ENCODE measurements at places on chromosomes 2 and 18.

GRCh38 chr18:59063912-59064311, 75.8 kb upstream of the SEC11C start:
- DNase-seq: no peak

- no peak for DNase-seq
These were observed 147.7 kb downstream of the TSN start for GRCh38 chr2:121903037-121903689.

GRCh38 chr18:59655676-59656075, 41.5 kb downstream of the CCBE1 start:
- no peak for DNase-seq

- DNase-seq: no peak
These were observed 246.7 kb upstream of the EPAS1 start for GRCh38 chr2:46050489-46050888.

DNA sequence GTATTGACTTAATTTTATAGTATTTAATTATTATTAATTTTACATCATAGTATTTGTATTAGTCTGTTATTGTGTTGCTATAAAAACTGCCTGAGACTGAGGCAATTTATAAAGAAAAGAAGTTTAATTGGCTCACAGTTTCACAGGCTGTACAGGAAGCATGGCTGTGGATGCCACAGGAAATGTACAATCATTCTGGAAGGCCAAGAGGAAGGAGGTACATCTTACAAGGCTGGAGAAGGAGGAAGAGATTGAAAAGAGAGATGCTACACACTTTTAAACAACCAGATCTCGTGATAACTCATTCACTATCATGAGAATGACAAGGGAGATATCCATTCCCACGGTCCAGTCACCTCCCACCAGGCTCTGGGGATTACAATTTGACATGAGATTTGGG, 2019.4 kb upstream of the PIK3C3 start:
- DNase-seq: no peak

DNA sequence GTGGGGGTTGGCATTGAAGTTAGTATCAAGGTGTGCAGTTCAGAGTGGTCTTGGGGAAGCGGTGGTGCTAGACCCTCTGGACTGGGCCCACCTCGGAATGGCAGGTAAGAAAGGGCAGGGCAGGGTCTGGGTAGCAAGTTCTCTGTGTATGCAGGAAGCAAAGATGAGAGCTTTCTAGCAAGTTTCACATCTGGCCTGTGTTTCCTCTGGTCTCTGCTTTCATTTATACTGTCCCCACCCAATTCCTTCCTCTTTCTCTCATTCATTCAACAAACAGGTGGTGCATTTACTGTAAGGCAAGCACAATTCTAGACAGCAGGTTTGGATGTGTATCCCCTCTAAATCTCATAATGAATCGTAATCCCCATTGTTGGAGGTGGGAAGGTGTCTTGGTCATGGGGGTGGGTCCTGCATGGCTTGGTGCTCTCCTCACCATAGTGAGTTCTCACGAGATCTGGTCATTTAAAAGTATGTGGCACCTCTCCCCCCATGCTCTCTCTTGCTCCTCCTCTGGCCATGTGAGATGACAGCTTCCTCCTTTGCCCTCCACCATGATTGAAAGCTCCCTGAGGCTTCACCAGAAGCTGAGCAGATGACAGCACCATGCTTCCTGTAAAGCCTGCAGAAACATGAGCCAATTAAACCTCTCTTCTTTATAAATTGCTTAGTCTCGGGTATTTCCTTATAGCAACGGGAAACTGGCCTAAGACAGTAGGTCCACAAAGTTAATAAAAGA, 51.8 kb downstream of the PKDCC start:
- DNase-seq: no peak

- DNase-seq: no peak
These were observed 625.0 kb downstream of the TMEM182 start for GRCh38 chr2:103386872-103387271.

GRCh38 chr2:73263540-73264331, 20.5 kb downstream of the FBXO41 start:
- no peak for DNase-seq

DNA sequence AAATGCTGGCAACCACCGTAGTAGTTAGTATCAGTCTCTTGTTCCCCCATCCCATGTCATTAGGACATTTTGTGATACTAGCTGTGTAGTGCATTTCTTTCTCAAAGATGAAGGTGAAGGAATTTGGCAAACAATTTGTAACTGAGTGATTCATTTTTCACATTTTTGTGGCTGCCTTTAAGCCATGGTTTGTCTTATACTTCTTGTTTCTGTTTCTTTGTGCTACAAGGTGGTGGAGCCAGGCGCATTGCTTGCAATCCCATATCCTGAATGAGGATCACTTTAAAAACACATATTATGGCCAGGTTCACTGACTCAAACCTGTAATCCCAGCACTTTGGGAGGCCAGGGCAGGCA, 40.6 kb downstream of the GPD2 start:
- no peak for DNase-seq

DNA sequence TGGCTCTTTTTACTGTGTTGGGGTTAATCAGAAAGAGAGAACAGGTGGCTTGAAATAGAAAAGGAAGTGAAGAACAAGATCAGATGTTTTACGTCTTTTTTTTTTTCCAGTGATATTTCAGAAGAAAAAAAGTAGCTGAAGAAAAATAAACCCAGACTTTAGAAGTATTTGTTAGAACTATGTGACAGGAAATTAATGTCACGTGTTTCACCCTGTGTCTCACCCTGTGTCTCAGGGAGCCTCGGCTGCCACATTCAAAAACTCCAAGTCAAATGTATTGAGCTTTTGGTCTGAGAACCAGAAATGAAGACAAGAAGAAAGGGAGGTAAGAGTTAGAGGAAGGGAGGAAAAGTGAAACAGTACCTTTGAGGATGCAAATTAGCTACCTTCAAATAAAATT, 38.0 kb downstream of the AKAIN1 start:
- no peak for DNase-seq

DNA sequence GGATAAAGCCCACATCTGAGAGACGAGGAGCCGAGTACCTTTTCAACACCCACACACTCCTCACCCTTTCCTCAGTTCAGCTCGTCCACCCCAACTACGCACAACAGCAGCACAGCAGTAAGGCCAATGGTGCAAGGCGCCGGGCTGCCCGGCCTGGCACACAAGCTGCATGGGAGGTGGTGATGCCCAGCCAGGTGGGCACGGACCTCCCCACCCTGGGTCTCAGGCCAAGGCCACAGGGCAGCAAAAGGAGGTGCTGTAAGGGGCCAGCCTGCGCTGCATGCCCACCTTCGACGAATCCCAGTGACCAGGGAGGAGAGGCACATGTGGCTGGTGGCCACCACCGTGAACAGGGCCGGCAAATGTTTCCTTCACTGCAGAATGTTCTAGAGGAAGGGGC, 36.5 kb upstream of the MLPH start:
- no peak for DNase-seq

- DNase-seq: no peak
These were observed 1.4 kb downstream of the ARL4C start for GRCh38 chr2:234495251-234496054.

GRCh38 chr2:134558208-134558830, 160.5 kb downstream of the TMEM163 start:
- DNase-seq: no peak

- DNase-seq: no peak
These were observed 61.6 kb upstream of the CYRIA start for GRCh38 chr2:16727256-16727655.

- no peak for DNase-seq
These were observed 171.7 kb upstream of the SOX11 start for GRCh38 chr2:5520463-5520972.

GRCh38 chr2:109516445-109517117, 97.2 kb downstream of the SEPTIN10 start:
- no peak for DNase-seq

- no peak for DNase-seq
These were observed 145.0 kb downstream of the PID1 start for GRCh38 chr2:229126066-229126465.

DNA sequence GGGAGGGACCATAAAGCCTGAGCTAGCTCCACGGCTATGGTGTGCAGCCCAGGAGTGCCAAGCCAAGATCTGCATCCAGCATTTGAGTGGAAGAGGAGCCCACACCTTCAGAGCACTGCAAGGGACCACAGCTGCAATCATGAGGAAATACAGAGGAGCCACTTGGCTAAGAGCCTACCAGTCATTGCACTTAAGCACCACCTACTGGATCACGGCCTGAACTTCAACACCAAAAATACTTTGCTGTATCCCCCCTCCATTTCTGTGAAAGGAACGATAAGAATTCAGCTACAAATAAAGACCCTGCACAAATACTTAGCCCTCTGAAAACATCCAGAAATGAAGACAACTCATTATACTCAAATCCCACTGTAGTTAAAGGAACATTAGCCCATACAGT, 545.3 kb downstream of the TSN start:
- DNase-seq: no peak

GRCh38 chr2:152924722-152925121, 206.3 kb downstream of the ARL6IP6 start:
- no peak for DNase-seq

- no peak for DNase-seq
These were observed 295 bp downstream of the GAREM1 start for GRCh38 chr18:32470460-32470713.

DNA sequence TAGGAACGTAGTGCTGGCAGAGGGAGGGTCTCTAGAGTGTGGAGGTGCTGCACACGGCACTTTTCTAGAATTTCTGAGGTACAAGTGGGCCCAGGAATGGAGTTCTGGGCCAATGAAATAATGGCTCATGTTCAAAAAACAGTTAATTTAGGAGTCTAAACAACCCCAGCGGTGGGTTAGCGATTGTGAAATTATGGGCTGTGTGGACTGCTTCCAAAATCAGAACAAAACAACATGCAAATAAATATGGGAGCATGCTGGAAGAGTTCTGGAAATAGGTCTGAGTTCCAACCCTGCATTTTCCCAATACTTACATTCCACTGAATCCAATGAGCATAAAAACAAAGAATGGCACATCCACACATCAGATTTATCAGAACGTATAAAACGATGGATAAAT, 317.6 kb downstream of the AFF3 start:
- DNase-seq: no peak
